MM.1S (cell line): ENCODE measurements at places on chromosomes 11 and 22.

GRCh38 chr11:113505541-113506375, 30.6 kb upstream of the DRD2 start:
- DNase-seq, result no peak

- no peak for DNase-seq
These were observed 35.4 kb upstream of the AMOTL1 start for GRCh38 chr11:94732617-94733281.

- DNase-seq, result peak; percentile 63
These were observed 5.3 kb downstream of the NEAT1 start for GRCh38 chr11:65427691-65428577.

DNA sequence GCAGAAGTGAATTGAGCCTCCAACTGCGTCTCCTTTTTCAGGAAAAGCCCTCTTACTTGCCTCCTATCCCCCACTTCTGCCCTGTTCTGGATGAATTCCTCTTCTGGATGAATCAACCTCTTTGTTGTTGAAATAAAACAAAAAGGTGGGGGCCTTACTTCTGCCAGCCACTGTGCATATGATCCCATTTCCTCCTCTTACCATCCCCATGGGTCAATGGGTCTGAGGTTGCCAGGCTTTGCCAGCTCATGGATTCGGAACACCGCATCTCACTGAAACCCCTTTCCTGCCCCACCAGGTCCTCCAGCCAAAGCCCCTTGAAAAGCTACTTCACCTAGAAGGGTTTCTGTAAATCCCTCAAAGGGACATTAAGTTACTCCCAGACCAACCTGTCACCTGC, 3.7 kb upstream of the CHST1 start:
- DNase-seq, result no peak

GRCh38 chr11:97309291-97309690, 919.5 kb downstream of the JRKL start:
- no peak for DNase-seq

- no peak for DNase-seq
These were observed 168.1 kb downstream of the ST3GAL4 start for GRCh38 chr11:126523441-126524205.

DNA sequence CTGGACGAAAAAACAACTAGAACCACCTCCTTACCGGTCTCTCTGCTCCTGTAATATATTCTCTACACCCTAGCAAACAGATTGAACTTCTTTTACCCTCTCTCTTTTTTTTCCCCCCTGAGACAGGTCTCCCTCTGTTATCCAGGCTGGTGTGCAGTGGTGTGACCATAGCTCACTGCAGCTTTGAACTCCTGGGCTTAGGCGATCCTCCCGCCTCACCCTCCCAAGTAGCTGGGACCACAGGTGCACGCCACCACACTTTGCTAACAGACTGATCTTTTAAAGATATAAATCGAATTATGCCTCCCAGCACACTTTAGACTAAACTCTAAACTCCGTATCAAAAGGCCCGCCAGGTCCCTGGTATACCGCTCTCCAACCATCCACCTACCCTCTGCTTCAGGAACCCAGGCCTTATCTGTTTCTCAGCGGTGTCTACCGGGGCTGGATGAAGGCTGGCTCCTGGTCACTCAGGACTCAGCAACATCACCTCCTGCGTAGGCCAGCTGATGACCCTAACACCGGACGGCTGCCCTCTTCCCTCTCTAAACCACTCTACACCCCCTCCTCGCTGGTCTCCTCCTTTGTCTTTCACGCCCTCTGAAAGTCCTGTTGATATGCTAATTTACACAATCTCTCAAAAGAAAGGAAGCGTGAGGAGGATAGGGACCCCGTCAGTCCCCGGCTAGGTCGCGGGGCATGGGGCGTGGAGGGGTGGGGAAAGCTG, 745 bp downstream of the C22orf39 start:
- no peak for DNase-seq

DNA sequence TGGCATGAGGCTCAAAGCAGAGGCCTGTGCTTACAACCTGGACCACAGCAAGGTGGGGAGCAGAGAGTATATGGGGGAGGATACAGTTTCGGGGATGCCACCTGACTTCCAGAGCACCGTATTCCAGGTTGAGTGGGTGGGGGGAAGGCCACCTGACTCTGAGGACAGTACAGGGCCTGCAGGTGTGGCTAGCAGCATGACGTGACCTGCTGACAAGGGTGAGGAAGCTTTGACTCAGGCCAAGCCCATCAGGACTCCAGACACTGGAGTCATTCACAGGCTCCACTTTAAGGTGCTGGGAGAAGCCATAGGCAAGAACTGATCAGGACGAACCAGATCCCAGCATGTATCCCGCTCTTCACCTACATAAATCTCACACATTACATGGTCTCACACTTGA, 34.6 kb upstream of the CRTAM start:
- no peak for DNase-seq

DNA sequence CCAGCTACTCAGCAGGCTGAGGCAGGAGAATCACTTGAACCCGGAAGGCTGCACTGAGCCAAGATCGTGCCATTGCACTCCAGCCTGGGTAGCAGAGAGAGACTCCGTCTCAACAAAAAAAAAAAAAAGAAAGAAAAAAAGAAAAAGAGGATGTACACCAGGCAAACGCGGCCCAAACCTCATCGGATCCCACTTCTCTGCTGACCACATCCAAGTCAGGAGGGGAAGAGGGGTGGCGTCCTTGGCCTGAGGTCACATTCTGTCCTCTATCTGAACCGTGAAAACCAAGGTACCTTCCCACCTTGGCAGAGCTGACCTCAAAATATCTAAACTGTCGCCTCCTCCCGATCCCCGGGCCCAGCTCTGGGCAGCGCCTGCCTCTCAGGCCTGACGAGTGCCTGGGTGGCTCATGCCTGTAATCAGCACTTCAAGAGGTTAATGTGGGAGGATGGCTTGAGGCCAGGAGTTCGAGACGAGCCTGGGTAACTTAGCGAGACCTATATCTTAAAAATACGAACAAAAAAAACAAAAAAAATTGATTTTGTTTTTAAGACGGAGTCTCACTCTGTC, 25.1 kb downstream of the RGL4 start:
- DNase-seq, result no peak

DNA sequence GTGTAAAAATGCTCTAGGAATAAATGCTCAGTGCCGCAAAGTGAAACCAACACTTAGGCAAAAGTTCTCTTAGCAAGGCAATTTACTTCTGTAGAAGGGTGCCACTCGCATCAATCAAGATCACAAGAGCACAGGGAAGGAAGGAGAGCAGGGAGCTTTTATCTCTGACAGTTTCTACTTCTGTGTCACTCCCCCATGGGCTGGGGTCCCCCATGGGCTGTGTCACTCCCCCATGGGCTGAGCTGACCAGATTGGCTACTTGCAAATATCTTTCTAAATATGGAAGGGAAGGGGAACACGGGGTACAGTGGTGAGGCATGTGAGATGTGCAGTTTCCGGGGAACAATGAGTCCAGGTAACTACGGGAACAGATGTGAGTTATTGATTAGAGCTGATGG, 397 bp downstream of the OR52N2 start:
- peak; percentile 25 for DNase-seq

DNA sequence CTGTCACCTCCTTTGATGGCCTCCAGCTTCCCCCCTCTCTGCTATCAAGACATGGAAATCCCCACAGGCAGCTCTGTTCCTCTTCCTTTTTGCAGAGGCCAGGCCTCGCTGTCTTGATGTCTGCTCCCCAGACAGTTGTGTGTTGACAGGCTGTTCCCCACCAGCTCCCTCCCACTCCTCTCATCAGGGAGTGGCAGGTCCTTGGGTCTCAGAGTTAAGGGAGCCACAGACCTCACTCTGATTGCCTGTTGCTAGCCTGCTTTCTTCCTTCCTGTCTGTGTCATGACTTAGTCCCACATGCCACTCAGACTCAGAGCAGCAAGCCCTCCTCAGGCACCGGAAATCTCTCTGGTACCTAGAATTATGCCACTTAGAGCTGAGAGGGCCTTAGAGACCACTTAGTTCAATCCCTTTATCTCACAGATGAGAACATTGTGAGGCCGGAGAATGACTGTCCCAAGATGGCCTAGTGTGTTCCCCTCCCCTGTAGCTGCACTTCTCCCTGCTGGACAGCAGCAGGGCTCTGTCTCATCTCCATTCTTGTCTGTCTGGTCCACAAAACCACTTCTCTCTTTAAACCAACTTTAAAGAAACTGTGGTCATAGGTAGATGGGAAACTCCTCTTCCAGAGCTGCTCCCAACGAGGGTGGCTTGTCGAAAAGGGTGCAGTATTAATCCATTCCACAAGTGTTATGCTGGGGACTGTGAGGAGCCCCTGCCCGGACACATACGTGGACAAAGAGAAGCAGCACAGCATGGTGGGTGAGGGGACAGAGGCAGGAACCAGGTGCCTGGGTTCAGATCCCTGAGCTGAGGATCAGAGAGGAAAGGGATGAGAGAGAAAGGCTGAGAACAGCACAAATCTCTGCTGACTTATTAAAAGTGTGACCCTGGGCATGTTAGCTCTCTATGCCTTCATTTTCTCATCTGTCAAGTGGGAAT, 4.2 kb downstream of the AMPD3 start:
- DNase-seq, result peak; percentile 68

- peak; percentile 66 for DNase-seq
These were observed 18.3 kb downstream of the PRSS23 start for GRCh38 chr11:86818462-86819192.

DNA sequence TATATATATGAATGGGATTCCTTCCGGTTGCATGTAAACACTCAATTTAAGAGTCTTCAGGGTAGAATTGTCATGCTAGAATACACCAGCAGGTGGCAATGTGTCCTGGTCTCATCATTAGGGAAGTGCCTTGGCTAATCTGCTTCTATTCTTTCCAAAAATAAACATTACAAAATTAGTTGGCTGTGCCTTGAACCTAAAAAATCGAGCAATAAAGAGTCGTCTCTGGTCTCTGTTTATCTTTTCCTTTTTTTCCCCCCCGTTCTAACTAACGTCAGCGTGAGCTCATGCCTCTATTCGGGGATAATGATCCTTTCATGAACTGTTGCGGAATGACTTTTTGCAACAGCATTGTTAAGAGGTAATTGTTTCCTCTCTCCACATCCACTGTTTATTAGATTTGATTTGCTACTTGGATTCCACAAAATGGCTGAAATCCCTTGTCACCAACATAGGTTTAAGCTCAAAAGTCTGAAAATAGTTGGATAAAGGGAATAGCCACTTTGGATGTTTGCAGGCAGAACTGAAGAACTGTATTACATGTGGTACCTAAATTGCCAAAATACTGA, 1.2 kb upstream of the ARHGEF12 start:
- peak; percentile 84 for DNase-seq

GRCh38 chr11:115297330-115297729, 206.9 kb downstream of the CADM1 start:
- DNase-seq, result no peak

DNA sequence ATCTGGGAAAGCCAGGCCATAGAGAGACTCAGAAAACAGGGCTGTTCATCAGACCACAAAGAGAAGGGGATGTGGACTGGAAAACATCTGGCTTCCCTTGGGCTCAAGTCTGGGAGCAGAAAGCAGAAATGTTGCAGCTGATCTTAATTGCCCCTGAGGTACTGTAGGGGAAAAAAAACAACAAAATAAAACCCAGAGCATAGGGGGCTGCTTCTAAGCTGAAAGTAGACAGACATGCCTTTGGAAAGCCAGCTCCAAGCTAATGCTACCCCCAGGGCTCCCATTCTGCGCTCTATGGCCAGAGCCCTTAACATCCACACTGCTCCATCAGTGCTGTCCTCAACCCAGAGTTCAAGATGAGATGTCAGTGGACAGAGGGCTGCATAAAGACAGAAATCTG, 2.0 kb upstream of the PACSIN3 start:
- no peak for DNase-seq

- DNase-seq, result no peak
These were observed 728.8 kb downstream of the NELL1 start for GRCh38 chr11:21398195-21398594.

DNA sequence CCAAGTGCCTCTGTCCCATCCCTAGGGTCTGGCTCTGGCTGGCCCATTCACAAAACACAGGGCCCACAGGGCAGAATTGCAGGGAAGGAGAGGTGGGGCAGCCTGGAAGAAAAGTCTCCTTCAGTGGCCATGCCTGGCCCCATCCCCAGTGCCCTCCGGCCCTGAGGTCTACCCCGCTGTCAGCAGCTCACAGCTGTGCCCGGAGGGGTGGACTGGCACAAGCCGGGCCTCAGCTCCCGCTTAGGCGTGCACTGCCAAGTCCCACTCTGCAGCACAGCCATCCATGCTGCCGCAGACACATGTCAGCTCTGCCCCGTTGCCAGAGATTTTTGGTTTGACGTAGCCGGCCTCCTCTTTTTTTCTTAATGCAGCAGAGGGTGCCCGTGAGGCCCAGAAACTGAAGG, 3.9 kb upstream of the SCN2B start:
- no peak for DNase-seq

DNA sequence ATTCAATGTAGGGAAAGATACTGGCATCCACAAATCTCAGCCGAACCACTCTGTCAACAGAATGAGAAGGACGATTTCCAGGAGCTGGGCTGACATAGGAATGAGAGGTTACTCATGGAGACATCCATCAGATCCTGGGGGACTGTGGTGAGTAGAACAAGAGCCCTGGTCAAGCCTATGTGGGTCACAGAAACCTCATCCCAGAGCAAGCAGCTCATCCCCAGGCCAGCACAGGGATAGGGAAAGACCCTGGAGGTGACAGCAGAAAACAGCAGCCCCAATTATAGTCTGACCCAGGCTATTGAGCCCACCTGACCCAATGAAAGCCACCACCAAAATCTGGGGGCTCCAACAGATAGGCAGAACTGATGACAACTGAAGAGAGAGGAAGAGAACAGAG, 128.0 kb upstream of the SERPIND1 start:
- no peak for DNase-seq

DNA sequence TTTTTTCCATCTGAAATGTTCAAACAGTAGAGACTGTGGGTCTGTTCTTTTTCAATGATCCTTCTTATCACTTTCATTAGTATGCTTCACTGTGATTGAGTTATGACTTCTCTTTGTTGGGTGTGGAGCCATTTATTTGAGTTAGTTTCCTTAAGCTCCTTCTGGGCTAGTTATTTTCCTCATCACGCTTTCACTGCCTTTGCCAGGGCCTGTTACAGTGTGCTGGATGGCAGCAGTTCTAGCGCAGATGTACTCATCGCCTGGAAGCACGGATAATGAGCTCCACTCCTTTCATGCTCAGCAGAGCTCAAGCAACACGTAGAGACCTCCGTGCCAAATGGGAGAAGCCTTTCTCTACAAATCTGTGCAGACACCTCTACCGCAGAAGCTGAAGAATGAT, 7.0 kb upstream of the ARHGAP42 start:
- no peak for DNase-seq
